D721Med (cell line): ENCODE measurements at places on chromosomes 5 and 9.

DNA sequence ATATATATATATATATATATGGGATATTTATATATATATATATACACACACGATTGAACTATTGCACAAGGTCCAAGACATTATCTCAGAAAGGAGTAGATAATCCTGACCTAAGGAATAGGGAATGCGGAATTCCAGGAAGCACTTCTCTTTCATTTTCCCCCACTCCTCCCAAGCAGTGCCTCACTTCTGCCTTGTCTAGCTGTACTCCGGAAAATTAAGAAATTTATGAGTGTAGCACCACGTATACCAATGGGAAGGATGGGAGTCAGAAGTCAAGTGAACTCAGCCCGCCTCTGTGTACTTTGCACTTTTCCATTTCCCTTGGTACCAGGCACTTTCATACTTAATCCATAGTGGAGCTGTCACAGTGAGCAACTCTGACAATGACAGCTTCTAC, 10.9 kb downstream of the SLC36A1 start:
- no peak for DNase-seq

DNA sequence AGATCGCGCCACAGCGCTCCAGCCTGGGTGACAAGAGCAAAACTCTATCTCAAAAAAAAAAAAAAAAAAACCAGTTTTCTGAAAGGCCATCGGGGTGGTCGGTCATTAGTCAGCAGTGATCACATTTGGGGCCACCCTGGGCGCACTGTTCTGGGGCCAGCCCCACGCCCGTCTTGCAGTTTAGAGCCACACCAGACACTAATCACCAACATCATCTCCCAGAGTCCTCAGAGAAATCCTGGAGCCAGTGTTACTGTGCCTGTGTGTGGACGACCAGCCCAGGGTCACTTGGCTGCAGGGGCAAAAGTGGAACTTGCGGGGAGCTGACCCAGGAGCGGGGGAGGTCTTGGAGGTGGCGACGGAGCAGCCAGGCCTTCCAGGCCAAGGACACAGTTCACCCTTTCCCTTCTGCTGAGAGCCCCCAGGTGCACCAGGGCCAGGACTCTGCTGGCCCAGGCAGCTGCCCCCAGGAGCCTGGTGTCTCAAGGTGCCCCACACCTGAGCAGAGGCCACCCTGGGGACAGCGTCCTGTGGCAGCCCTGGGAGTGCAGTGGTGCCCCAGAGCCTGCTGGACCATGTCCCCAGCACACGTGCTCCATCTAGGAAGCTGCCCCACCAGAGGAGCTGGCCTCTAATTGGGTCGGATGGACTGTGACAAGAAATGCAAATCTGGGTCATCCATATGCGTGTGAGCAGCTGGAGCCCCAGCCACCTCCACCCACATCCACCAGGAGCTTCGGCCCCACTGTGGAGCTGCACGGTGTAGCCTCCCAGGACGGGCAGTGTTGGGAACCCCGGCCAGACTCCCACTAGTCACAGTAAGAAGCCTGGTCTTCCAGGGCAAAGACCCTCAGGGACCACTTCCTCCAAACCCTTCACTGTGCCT, 51.1 kb downstream of the NEK6 start:
- DNase-seq: no peak

DNA sequence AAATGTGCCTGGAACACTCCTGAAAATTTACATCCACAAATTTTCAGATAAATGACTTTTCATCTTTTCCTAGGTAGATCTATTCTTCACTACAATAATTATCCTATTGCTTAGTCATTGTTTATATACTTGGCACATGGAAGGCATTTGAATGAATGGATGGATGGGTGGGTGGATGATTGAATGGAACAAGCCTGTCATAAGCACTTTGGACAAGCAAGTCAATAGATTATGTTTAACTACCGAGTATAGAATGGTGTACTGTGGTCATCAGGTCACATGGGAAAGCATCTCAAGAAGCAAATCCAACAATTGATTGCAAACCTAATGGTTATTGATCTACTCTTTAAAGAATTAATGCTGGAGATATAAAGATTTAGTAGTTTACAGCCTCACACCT, 114.4 kb upstream of the DMRTA1 start:
- no peak for DNase-seq

GRCh38 chr9:89604729-89605464, at the start of gene GADD45G:
TSS of gene GADD45G (plus strand) at chr9:89605012. CDS start at chr9:89605122, 110 bp downstream.
- peak; percentile 69 for DNase-seq

GRCh38 chr9:72478966-72479365, 42.4 kb upstream of the TMC1 start:
- no peak for DNase-seq

- no peak for DNase-seq
These were observed 56.8 kb downstream of the GLIS3 start for GRCh38 chr9:4243113-4243512.
